ENCODE measurements at places on chromosomes 3 and 15. TPM values are rescaled to one million over a fixed set of nuclear protein-coding genes. Genes with fewer than 3 reads are reported as not detected.

GRCh38 chr15:93413745-93414144 lies 324.7 kb upstream of the RGMA start:
- DNase-seq = no peak

Gene CCR4
- total RNA-seq = 0.49 TPM

GRCh38 chr15:76752549-76752948 lies 152.6 kb downstream of the SCAPER start:
- DNase-seq = no peak

DNA sequence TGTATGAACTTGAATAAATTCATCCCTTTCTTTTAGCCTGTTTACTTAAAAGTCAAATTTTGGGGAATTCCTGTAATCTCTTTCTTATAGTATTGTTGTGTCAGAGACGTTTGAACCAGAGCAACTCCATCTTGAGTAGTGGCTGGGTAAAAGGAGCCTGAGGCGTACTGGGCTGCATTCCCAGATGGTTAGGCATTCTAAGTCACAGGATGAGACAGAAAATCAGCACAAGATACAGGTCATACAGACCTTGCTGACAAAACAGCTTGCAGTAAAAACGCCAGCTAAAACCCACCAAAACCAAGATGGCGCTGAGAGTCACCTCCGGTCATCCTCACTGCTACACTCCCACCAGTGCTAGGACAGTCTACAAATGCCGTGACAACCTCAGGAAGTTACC lies 94.5 kb downstream of the P3H2 start:
- no peak for DNase-seq

Gene IMPG2
- total RNA-seq = 0.25 TPM

GRCh38 chr15:100234158-100235029 lies 107.4 kb downstream of the ADAMTS17 start:
- no peak for DNase-seq
